ENCODE measurements at places on chromosomes 12 and 14. TPM values are rescaled to one million over a fixed set of nuclear protein-coding genes. Genes with fewer than 3 reads are reported as not detected.

DNA sequence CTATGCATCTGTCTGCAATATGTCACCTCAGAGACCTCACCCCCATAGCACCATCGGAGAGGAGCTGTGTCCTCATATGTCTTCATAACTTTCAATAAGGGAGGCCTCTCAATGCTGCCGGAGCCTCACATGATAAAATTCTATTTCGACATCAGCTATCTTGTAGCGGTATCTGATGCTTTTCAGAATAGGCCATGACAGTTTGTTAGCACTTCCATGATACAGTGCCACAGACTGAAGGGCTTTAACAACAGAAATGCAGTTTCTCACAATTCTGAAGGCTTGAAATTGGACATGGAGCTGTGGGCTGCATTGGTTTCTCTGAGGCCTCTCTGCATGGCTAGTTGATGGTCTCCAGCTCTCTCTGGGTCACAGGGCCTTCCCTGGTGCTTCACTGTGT is 125.0 kb upstream of the PZP start:
- no peak for DNase-seq

DNA sequence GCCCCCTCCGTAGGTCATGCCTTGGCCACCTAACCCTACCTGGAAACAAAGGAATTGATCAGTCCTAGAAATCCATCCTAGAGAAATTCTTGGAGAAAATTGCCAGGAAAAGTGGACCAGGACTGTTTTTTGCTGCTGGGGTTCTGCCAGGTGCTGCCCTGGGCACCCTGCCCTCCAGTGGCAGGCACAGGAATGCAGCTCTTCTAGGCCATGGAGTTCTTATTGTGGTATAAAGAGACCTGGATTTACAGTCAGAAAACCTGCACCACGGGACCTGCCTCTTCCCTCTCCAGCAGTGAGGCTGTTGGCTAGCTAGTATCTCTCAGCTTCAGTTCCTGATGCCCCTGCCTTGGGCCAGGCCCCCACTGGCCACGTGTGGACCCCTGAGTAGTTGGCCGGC is 59.7 kb downstream of the SLC24A4 start:
- no peak for DNase-seq

DNA sequence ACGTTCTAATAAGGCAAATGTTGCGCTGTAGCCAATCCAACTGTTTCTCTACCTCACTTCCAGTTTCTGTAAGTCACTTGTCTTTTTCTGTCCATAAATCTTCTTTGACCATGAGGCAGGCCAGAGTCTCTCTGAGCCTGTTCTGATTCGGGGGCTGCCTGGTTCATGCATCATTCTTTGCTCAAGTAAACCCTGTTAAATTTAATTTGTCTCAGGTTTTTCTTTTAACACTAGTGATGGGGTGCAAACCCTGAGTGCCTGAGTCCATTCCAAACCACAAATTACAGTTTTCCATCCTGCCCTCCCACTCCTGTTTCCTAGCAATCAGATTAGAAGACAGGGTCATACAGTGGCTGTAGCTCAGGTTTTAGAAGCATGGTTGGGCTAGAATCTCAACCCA is 41.9 kb downstream of the VWF start:
- no peak for DNase-seq

RNASE3 gene
- polyA plus RNA-seq: 0.27 TPM

- DNase-seq: no peak
Observed at GRCh38 chr12:93272997-93273396, 104.7 kb upstream of the NUDT4 start.

DACT1 gene
- polyA plus RNA-seq: 22.9 TPM

EML1 gene
- 43.2 TPM for polyA plus RNA-seq

ADAMTS20 gene
- polyA plus RNA-seq: 0.72 TPM

CLEC1B gene
- polyA plus RNA-seq: not detected

DNA sequence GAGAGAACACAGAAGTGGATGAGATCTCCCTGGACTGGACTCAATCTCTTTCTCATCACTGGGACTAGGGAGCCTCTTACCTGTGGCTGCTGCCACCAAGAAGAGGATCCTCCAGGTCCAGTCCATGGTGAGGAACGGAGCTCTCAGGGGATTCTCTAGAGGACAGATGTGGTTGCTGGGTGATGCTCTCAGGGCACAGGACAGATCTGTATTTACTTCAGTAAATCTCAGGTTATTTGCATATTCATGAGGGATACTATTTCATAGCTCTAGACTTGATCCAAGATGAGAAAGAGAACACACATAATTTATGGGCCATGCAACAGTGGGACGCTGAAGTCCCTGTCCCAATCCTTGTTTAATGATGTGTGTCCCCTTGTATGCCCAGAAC is 460.5 kb downstream of the TMEM121 start:
- no peak for DNase-seq
